Regular cardiac myocyte (primary cell): ENCODE measurements at places on chromosomes 5 and 9. TPM values are rescaled to one million over a fixed set of nuclear protein-coding genes. Genes with fewer than 3 reads are reported as not detected.

The LYRM7 gene
- total RNA-seq, result 8.8 and 11.3 TPM in 2 replicates

The C9 gene
- 0.28 and 0.38 TPM in 2 replicates for total RNA-seq

The GCNT4 gene
- 1.5 and 4.2 TPM in 2 replicates for total RNA-seq

The SPINK4 gene
- total RNA-seq, result not detected in 2 replicates

The OBP2A gene
- total RNA-seq, result not detected in 2 replicates

The FLT4 gene
- total RNA-seq, result 0.56 and 0.58 TPM in 2 replicates
